ENCODE measurements at places on chromosomes 11 and 22.

GRCh38 chr11:10048350-10048749 lies 245.7 kb downstream of the SBF2 start:
- no peak for DNase-seq

- DNase-seq, result no peak
Observed at GRCh38 chr22:25212337-25212736, 7.1 kb upstream of the CRYBB2 start.

GRCh38 chr11:76769645-76770586 lies 13.2 kb upstream of the TSKU start:
- DNase-seq, result no peak

- no peak for DNase-seq
Observed at GRCh38 chr22:50622723-50623327, 5.1 kb downstream of the ARSA start.

- no peak for DNase-seq
Observed at GRCh38 chr11:23954730-23955129, 542.1 kb upstream of the LUZP2 start.

DNA sequence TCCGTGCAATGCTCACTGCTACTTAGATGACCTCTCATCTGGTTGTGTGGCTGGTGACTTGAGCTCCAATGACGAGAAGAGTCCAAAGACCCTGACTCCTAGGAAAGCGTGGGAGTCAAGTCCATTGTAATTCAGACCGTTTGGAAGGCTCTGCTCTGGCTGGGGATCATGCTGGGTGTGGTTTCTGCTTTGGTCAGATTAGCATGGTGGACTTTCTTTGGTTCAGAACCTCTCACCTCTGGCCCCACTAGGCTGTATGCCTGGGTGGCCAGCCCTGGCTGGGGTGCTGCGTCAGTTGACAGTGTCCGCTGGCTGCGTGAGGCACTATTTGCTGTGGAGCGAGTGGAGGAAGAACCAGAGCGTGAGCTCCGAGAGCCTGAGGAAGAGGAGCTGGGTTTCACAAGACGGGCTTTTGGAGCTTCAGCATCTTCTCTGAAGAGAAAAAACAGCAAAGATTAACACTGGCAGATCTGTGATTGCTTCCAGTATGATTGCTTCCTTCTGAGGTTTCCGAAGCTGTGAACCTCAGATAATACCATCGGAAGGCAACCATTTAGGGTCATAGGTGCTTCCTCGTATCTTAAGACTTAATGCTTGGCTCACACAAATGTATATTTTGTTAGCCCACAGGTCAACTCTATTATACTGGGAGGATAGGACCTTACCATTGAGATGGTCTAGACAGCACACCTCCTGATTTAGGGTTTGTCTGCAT lies 11.6 kb upstream of the HSPA8 start:
- no peak for DNase-seq

DNA sequence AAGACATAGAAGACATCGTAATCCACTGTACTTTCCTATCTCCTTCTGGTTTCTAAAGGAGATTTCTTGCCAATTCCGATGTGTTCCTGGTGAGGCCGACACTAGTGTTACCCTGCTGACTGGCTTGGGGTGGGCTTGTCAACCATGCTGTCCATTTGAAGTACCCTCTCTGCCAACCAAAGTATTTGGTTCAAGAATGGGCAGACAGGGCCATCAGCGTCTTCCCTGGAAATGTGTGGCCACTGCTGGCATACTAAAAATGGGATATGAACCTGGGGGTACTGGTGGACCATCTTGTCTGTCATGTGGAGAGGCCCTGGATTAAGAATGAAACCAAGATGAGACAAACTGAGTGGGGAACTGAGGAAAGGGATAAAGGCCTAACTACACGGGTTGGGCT lies 1.8 kb upstream of the VSTM5 start:
- no peak for DNase-seq

GRCh38 chr11:17906436-17906835 lies 106.4 kb downstream of the SERGEF start:
- no peak for DNase-seq

DNA sequence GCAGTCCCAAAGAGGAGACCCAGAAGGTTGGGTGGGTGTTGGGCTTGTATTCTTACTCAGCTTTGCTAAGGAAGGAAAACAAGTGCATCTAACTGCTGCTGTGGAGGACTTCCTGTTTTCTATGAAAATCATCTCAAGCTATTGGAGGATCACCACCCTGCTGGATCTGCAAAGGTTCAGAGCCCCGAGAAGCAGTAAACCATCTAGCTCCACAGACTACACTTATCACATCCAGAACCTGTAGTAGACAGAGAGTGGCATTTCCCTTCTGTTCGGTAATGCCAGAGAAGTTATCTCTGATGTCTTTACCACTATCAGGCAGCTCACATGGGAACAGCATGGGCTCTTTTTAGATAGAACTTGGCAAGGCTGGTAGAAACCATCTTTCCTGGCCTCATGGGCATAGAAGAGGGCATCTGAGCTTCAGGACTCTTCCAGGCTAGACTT lies 21.7 kb downstream of the KCNJ1 start:
- no peak for DNase-seq

GRCh38 chr22:49402169-49402568 lies 425.5 kb downstream of the BRD1 start:
- DNase-seq, result no peak

DNA sequence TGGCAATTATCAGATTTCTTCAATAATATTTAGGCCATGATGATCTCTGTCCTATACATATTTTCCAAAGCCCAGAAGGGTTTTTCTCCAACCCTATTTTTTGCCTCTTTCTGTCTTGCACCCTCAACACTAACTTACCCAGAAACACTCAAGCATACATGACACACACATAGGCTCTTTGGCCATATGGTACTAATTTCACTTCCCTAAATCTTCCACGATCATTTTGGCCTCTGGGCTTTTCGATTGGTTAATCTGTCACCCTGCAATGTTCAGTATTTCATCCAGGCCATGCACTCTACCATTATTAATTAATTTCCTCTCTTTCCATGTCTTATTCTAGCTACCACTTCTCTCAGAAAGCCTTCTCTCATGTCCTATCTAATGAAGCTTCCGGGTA lies 59.8 kb downstream of the LUZP2 start:
- DNase-seq, result no peak

GRCh38 chr11:7606496-7606895 lies 66.8 kb downstream of the CYB5R2 start:
- DNase-seq, result no peak

- DNase-seq, result no peak
Observed at GRCh38 chr11:35133656-35134055, 5.3 kb upstream of the CD44 start.

- no peak for DNase-seq
Observed at GRCh38 chr11:6607190-6607795, 3.7 kb downstream of the ILK start.

DNA sequence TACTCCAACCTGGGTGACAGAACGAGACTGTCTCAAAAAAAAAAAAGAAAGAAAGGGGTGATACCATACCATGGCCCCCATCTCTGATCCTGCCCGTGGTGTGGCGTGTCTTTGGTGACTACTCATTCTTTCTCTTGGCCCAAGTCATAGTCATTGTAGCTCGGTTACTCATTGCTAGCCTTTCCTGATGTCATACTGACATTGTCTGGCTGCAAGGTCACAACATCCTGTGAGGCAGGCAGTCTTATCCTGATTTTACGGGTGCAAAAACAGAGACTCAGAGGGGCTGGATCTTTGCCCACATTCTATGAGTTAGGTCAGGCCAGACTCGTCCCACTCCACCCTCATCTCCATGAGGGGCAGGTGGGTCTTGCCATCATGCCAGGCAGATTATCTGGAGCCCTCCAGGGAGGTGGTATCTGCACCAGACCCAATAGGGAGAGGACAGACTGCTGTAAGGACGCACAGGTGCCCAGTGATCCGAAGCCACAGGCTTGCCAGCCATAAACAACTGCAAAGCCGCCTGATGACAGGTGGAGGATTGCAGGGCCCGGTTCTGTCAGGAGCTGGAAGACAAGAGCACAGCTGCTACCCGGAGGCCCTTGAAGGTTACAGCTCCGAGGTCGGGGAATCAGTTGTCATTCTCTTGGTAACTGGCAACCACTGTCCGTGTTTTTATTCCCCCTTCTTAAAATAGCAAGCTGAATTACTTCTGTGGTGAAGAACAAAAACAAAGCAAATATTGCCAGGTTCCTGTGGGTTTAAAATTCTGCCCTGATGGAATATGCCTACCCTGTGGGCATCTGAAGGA lies 13.8 kb downstream of the TOM1 start:
- DNase-seq, result no peak

DNA sequence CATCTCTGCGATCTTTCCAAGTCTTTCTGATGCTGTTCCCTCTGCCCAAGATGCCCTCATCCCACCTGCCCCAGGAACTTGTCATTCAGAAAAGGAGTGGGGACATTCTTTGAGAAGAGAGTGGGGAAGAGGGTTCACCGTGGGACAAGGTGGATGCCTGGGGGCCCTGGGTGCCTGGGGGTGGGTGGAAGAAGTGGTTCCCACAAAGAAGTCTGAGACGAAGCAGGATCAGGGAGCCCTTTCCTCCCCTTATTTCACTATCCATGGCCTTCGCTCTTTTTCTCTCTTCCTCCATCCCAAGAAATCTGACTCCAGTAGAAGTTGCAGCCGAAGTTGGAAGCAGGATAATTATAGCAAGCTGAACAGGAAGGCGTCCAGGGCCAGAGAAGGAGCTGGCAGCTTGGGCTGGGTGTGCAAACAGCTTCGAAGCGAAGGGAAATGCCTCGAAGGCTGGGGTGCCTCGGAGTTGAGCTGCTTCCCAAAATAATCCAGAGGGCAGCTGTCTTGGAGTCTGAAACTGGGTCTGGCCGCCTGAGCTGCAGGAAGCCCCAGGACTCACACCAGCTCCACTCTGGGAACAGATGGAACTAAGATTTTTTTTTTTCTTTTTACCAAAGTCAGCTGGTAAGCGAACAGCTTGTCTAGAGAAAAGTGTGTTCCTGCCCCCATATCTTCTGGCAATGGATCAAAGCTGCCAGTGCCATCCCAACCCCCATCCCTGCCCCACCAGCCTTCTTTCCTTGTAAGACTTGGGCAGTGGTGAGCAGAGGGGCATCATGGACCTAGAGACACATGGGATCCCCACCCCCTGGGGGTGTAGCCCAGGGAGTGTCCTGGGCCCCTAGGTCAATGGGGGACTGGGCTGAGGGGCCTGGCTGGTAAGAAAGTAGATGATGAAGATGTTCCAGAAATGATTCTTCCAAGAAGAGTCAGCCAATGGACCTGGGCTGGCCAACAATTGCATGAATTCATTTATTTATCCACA lies 31.5 kb downstream of the PARVG start:
- no peak for DNase-seq

DNA sequence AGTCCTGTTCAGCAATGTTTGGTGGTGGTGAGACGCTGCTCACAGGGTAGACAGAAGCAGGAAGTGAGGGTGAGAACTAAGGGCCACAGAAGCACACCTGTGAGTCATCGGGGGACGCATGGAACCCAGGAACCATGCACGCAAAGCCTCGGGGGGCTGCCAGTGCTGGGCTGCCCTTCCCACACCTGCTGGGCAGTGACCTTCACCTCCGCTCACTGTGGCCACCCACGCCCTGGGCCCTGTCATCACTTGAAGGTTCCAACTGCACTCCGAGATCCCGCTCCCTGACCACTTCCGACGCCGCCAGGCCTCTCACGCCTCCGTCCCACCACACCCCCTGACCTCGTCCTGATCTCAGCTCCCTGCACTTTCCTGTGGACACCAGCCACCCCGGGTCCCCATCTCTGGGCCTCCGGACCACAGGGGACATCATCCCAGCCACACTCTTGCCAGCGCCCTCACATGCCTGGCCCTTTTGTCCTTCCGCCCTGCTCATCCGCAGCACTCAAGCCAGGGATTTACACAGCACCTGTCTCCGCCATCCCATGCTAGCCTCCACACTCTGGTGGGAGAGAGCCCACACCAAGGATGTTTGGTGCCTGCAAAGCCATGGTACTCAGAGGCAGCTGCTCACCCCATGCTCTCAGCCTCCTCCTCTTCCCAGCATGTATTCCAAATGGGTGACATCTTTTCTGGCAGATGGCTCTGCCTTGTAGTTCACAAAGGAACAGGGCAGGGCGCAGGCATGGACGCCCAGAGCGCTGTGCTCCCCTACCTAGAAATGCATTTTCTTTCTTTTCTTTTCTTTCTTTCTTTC lies 23.1 kb upstream of the ATXN10 start:
- no peak for DNase-seq

DNA sequence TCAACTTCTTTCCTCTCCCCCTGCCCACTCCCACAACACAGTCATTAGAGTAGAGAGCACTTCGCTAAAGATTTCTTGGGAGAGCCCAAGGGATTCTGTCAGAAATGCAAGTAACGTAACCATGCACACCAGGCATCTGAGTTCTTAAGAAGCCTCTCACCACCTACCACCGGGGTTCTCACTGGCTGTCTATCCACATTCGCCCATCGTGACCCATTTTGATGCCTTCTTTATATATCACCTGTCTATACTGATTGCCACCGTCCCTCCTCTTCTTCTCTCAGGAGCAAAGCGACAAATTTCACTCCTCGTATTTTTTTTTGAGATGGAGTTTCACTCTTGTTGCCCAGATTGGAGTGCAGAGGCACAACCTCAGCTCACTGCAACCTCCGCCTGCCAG lies 23.9 kb upstream of the RASD2 start:
- no peak for DNase-seq

GRCh38 chr22:44096736-44097135 lies 72.6 kb downstream of the PARVB start:
- DNase-seq, result no peak

- no peak for DNase-seq
Observed at GRCh38 chr22:46699091-46699490, 39.0 kb downstream of the CERK start.

DNA sequence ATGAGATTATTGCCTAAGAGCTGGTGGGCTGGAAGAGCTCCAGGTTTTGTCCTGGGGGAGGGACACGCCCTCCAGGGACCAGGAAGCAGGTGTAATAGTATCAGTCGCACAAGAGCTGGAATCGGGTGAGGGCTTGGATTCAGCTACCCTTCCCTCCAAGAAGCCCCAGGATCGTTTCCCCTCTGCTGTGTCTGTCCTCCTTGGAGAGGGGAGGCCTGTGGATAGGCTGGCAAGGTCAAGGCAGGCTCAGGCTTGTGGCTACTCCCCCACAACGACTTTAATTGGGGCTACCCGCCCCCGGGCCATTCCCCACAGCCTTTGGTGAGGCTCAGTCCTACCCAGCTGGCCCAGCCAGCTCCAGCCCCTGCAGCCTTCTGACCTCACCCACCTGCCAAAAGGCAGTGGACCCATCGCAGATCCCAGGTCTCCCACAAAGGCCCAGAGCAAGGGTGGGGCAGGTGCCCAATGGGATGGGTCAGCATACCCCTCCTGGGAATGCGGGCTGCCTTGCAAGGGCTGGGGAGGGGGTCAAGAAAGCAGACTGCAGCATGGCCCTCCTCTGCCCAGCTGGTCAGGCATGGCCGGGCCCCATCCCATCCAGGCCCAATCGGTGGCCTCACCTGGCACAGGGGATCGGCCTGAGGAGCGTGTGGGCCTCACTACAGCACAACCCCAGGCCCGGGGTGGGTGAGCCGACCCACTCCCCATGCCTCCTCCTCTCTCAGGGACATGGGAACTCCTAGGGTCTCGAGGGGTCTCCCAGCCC lies 1.0 kb downstream of the CTSD start:
- DNase-seq, result no peak

DNA sequence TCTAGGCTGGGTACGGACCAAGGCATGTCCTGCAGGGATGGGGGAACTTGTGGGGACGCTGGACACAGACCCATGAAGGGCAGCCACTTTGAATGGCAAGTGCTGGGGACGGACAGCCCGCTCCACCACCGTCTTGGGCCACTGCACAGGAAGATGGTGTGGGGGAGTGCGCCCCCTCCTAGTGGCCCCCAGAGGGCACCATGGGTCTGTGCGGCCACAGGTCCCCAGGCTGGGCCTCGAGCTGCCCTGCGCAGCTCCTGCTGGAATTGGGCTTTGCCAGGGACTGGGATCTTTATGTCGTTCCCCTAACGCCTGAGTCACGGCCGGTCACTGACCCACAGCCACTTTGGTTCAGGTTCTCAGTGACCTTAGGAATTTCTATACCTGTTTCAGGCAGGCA lies 44.4 kb downstream of the NAT10 start:
- no peak for DNase-seq

All from esophagus squamous epithelium (tissue), 5 donors.